ENCODE measurements at places on chromosomes 6 and 20.

DNA sequence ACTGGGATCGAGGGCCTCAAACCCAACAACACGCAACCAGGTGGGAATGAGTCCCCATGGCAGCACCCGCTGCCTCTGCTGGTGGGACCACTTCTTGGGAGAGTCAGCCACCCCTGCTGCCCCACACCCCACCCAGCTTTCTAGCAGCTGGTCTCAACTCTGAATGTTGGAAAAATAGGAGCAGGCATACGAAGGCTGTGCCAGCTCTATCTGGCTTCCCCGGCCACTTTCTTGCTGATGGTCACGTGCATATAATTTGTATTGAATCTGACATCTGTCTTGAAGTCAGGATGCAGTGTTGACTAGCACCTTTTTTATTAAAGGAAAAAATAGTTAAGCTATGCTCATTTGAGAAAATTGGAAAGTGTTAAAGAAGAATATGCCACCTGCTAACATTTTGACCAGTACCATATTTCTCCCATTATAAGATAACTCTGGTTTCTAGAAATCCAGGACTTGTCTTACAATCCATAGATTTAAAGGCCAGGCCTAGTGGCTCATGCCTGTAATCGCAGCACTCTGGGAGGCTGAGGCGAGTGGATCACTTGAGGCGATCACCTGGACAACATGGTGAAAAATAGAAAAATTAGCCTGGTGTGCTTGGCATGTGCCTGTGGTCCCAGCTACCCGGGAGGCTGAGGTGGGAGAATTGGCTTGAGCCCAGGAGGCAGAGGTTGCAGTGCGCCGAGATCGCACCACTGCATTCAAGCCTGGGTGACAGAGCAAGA, 26.9 kb upstream of the MAPRE1 start:
- DNase-seq = no peak

GRCh38 chr20:25470045-25470444, 62.6 kb downstream of the GINS1 start:
- peak; percentile 47 for DNase-seq

DNA sequence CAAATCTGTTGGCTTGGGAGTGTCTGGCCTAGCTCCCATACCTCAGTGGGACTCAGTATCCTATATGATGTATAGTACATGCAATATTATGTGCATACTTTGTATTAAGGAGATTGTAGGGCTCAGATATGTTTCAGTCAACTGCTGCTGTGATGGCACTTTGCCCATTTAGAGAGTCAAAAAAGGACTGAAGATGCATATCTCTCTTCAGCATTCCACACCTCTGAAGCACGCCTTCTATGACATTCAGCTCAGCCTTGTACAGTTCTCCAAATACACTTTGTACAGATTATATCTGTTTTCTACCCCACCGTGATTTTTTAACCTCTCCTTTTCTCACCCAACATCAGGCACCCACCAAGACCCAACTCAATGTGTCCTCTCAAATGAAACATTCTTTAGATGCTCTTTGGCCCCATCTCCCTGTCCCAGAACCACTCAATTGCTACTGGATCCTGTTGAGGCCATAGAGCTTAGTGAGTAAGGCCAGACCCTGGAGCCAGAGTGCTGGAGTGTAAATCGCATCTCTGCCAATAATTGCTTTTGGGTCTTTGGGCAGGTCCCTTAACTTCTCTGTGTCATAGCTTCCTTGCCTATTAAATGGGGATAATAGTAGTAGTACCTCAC, 15.6 kb downstream of the ENPP1 start:
- DNase-seq = no peak

GRCh38 chr6:108846628-108847027, 1.6 kb upstream of the ARMC2 start:
- DNase-seq = peak; percentile 23

DNA sequence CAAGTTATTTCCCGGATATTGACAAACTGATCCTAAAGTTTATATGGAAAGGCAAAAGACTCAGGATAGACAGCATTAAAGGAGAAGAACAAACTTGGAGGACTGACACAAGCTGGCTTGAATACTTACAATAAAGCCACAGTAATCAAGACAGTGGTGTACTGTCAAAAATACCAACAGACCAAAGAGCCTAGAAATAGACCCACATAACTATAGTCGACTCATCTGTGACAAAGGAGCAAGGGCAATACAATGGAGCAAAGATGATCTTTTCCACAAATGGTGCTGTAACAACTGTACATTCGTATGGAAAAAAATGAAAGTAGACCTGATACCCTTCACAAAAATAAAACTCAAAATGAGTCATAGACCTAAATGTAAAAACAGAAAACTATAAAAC, 46.0 kb downstream of the ABHD12 start:
- no peak for DNase-seq

- no peak for DNase-seq
Measured at GRCh38 chr20:1876975-1877608, 18.1 kb upstream of the SIRPA start.

DNA sequence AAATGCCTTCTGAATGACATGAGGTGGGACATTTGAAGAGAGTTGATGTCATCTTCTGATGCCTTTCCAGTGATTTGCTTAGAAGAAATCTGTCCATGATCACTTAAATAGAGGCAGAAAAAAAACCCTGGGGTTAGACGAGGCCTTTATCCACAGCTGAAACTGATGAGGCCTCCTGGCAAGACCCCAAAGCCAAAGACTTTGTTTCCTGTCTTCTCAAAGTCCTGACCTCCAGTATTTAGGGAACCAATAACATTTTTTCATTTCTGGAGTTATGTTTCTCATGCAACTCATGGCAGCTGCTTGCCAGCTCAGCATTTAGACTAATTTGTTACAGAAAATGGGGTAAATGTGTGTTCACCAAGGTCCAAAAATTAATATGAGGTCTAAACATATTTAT, 248.0 kb upstream of the PRDM1 start:
- no peak for DNase-seq

DNA sequence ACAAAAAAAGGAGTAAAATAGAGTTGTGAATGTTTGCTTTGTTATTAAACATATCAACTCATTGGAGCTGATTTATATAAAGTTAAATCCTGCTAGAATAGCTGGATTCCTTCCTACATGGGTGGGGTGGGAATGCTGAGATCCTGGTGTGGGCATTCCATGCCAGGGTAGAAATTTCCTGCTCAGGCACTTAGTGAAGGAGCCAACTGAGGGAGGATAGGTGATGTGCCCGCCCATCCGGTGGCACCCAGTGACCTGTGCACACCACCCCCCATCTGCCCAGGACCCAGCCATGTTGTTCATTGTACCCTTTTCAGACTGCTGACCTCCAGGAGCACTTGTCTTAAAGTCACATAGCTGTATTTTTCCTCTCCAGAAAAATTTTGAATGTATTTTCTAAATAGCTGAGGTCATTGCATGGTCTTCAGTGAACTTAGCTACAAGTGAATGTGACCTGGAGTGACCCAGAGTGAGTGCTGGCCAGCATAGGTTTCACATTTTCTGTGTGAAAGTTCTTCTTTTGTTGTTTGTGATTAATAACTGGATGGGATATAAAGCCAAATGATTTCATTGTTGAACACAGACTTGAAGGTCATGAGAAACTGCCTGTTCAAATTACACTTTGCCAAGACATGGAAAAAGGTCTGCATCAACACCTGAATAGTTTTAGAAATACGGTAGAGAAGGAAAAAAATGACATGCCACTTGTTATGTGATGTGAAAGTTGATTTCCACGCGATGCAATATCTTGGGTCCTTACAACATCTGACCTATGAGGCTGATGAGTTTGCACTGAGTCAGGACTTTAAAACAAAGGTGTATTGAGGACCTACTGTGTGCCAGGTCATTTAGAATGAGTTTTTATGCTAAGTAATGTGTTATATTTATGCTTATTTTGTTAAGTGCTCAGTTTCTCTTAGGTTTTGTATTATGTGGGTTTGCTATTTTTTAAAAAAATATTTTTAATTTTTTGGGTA, 77.2 kb downstream of the UTRN start:
- no peak for DNase-seq

DNA sequence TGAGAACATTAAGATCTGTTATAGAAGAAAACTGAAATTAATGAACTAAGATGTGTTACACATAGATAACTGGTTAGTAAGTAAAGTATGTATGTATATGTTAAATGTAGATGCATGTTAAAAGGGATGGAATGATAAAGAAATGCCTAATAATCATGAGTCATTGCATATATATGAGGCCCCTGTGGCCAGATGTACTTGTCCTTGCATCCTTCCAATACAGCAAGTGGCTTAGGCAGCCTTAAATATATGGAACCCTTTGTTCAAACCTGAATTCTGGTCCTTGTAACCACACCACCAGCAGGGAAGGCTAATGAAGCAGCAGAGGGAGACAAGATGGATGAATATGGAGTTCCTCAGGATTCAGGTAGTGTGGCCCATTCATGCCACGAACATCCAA, 9.8 kb upstream of the AKAP7 start:
- no peak for DNase-seq

DNA sequence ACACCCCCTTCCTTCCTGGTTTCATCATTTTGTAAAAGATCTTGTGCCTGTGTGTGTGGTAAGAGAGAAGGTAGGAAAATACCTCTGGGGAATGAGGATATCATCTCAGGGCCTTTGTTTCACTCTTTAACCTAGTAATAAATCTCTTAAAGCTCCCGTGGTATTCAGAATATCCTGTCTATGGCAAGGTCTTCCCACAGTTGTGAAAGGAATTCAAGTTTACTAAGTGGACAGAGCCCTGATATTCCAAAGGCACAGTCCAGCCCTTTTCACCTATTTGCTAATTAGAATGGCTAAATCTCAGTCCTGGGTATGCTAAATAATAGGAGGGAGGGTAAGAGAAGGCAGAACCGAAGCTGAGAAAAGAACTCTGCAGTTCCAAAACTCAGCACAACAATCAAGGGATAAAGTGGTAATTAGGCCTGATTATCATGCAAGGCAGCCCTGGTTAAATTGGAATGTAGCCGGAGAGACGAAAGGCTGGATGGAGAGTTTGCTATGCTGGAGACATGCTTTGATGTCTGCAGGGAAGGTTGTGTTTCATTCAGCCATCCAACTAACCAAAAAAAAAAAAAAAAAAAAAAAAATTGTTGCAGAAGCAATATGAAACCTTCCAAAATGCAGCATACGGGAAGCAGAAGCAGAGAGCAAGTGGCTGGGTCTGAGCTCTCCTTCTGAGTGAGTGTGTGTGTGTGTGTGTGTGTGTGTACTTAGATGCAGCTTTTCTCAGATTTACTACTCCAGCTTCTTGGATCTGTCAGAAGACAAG, 28.5 kb upstream of the PIM1 start:
- DNase-seq = no peak

DNA sequence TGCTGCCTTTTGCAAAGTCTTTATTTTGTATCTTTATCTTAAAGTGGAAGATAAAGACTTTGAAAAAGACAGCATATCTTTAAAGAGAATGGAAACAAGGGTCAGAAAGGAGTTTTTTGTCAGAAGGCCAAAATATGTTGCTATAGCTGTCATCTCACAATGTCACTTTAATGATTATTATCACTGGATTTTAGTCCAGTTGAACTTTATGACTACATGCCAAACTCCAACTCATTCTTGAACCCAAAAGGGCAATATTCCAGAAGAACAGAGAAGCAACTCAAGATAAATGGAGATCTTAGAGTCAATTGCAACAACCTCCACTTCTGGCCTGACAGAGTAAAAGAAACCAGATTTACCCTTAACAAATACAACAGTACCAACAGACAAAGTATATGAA, 47.3 kb upstream of the CLIC5 start:
- DNase-seq = no peak

- peak; percentile 39 for DNase-seq
Measured at GRCh38 chr20:17648791-17649730, 33.0 kb downstream of the RRBP1 start.

- DNase-seq = no peak
Measured at GRCh38 chr6:16338577-16339264, 100.3 kb downstream of the GMPR start.

GRCh38 chr6:159101656-159102055, 56.9 kb upstream of the TAGAP start:
- no peak for DNase-seq

DNA sequence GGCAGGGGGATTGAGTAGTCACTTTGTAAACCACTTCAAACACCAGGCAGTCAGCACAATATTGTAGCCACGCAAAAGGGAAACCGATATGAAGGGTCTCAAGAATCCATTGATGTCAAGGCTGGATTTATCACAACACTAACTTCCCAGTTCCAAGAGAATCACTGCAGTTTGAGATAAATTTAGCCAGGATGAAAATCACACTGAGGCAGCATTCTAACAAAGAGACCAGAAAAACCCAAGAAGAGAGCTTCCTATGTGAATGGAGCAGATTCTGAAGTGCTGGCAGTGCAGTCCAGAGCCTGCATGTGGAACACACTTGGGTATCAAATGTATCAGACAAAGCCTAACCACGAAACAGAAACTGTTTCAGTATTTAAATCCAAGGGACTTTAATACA, 84.6 kb downstream of the KIF16B start:
- no peak for DNase-seq

DNA sequence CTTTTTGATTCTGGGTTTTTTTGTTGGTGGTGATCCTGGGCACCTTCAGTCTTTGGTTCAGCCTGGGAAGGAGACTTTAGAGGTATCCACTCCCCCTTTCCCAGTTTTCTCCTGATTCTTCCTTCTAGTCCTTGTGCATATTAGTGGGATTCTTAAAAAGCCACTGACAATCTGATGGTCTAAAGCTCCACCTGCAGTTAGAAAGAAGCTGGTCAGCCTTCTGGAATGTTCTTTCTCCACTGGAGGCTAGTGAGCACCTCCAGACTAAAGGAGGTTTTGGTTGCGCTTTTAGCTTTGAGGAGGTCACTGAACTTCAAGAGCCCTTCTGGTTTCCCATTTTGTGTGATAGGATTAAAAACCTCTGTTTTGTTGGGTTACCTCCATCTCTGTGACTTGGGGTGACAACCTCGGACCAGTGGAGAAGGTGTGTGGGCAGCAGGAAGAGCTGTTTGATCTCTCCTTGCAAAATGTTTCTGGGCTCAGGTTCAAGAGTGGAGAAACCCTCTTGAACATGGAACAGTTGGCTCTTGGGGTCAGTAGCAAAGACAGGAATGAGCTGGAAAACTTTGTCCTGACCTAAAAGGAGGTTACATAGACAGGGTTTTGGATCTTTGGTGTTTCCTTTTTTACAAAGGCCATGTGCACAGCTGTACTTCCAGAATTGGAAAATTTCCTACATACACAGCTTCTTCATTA, 29.0 kb downstream of the JARID2 start:
- no peak for DNase-seq

DNA sequence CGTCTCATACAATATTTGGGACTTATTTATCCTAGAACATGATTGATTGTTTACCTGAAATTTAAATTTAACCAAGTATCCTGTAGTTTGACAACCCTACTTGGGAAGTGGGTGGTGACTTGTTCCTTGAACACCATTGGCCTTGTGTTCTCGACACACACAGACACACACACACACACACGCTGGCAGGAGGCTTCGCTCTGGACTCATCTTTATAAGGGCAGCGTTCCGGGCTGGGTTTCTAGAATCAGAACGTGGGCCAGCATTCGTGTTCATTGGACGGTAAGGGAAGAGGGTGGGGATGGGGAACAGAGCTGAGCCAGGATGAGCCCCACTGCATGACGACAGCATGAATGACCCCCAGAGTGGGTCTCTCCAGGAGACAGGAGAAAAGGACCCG, 16.2 kb upstream of the SSTR4 start:
- no peak for DNase-seq

All from stimulated activated naive CD8-positive, alpha-beta T cell treated with anti-CD3 and anti-CD28 coated beads, Interleukin-15, amount 100 ng/mL, for 72 hours (primary cell).